ENCODE measurements at places on chromosomes 16 and 17. TPM values are rescaled to one million over a fixed set of nuclear protein-coding genes. Genes with fewer than 3 reads are reported as not detected.
A peak's percentile ranks its signal among the peaks of the same experiment; 100 is the strongest.

ITGB3 gene
- total RNA-seq: 202 TPM

GRCh38 chr17:79743614-79744013 lies 12.9 kb downstream of the ENPP7 start:
- H3K27ac ChIP-seq: no peak overlapping the region
- H3K27me3 ChIP-seq: peaks cover 67% of the 10 kb centered on the region
- no peak for DNase-seq
- H3K4me1 ChIP-seq: peaks cover 14% of the 10 kb centered on the region
- H3K4me3 ChIP-seq: no peak overlapping the region
- no peaks in the 10 kb centered on the region for H3K36me3 ChIP-seq

DNA sequence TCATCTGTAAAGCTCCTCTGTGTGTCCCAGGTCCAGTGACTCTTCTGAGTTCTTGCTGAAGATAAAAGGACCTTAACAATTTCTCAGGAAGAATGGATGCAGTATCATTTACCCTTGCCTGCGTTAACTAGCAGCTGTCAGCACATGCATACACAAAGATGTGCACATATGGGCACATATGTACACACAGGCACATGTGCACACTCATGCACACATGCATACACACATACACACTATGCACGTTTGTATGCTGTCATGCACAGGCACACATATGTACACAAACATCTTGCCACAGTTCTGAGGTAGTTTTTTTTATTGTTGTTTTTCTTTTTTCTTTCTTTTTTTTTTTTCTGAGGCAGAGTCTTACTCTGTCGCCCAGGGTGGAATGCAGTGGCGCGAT lies 24.9 kb downstream of the GP2 start:
- H3K4me1 ChIP-seq: no peaks in the 10 kb centered on the region
- no peak overlapping the region for H3K27ac ChIP-seq

- 0 out of 2 replicates have a peak overlapping the region, but pooled peaks have one; percentile 3 for H3K4me3 ChIP-seq
- no peaks in the 10 kb centered on the region for H3K27me3 ChIP-seq
- 0 out of 2 replicates have a peak, but pooled peaks cover 7% of the 10 kb centered on the region for H3K4me1 ChIP-seq
- H3K27ac ChIP-seq: no peak overlapping the region
- peaks cover 93% of the 10 kb centered on the region for H3K36me3 ChIP-seq
Observed at GRCh38 chr16:88737298-88738150, 31.2 kb downstream of the CTU2 start.

SMIM36 gene
- total RNA-seq: not detected

DNA sequence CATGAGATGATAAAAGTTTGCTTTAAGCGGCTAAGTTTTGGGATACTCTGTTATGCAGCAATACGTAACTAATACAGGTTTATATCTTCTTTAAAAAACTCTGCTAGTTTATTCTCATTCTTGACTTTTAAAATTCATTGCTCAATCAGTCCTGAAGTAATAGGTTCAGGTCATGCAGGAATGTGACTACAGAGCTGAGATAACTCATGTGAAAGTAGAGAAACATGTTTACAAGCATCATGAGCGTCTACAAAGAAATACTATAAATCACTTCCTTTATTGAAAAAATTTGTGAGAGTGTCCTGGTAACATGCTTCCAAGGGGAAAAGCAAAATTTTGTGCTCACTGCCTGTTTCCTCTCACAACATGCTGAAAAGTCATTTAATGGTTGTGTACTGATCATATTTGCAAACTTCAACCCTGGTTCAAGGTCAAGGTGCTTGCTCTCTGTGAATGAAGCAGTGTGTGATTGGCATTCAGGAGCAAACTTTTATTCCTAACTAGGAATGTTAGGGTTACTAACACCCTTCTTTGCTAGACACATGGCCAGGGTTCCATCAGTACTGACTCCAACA lies 12.5 kb upstream of the TMIGD1 start:
- H3K4me1 ChIP-seq: peaks cover 10% of the 10 kb centered on the region
- H3K27me3 ChIP-seq: no peaks in the 10 kb centered on the region
- no peak overlapping the region for H3K4me3 ChIP-seq
- no peaks in the 10 kb centered on the region for H3K36me3 ChIP-seq
- H3K27ac ChIP-seq: no peak overlapping the region
- DNase-seq: no peak

GRCh38 chr16:86343796-86344585 lies 166.3 kb upstream of the FOXF1 start:
- no peak for DNase-seq
- peaks cover 48% of the 10 kb centered on the region for H3K4me1 ChIP-seq
- no peak overlapping the region for H3K4me3 ChIP-seq
- H3K36me3 ChIP-seq: no peaks in the 10 kb centered on the region

- H3K36me3 ChIP-seq: no peaks in the 10 kb centered on the region
- DNase-seq: no peak
- no peaks in the 10 kb centered on the region for H3K27me3 ChIP-seq
- H3K4me1 ChIP-seq: peaks cover 54% of the 10 kb centered on the region
Observed at GRCh38 chr16:81517629-81518438, 73.2 kb downstream of the CMIP start.

- H3K4me1 ChIP-seq: peaks cover 23% of the 10 kb centered on the region
- no peaks in the 10 kb centered on the region for H3K27me3 ChIP-seq
- H3K4me3 ChIP-seq: no peak overlapping the region
- no peak overlapping the region for H3K27ac ChIP-seq
- DNase-seq: no peak
Observed at GRCh38 chr16:30376461-30376902, 1.9 kb downstream of the MYL11 start.

DNA sequence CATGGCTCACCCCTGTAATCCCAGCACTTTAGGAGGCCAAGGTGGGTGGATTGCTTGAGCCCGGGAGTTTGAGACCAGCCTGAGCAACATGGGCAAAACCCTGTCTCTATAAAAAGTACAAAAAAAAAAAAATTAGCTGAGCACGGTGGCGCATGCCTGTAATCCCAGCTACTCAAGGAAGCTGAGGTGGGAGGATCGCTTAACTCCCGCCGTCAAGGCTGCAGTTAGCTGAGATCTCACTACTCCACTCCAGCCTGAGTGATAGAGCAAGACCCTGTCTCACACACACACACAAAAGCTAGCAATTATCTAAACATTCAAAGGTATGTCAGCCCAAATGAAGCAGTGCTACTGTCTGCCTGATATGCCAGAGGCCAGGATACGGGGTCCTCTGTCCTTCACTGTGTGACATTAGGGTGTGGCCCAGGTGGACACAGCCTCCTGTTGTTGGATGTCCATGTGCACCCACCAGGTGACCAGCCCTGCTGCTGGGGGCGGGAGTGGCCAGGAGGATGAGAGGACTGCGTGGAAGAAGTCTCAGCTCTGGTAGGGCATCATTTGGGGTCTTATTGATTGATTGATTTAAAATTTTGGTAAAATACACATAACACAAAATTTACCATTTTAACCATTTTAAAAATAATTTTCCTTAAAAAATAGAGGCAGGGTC lies 3.9 kb downstream of the NLRC3 start:
- no peak overlapping the region for H3K27ac ChIP-seq
- no peaks in the 10 kb centered on the region for H3K4me1 ChIP-seq
- H3K4me3 ChIP-seq: no peak overlapping the region
- no peaks in the 10 kb centered on the region for H3K36me3 ChIP-seq
- no peak for DNase-seq

C16orf46 gene
- total RNA-seq: not detected

DNA sequence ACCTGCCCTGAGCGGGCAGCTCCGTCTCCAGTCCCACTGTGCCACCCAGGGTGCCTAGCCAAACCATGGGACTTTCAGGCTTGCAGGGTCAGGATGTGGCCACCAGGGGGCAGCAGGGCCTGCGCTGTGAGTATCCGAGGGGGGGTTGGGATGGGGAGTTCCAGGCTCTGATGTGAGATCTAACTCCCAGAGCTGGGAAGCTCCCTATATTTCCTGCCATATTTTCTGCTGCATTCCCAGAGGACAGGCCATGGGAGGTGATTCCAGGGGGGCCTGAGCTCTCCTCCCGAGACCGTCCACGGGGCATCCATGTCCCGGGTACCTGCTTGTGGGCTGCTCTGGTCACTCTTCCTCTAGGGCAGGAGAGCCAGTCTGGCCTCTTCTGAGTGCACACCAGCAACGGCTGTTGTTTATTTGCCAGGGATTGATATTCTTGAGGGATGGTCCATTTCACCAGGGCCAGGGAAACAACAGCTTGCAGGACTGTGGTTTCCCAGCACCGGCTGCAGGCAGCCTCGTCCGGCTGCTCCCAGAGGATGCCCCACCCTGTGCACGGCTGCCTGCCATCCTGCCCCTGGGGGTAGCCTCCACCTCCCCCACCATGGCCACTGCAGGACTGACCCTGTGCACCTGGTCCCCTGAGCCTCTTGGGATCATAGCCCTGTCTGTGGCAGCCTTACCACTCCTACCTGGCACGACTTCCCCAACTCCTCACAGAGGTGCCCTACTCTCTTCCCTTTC lies 1.2 kb downstream of the GPR142 start:
- H3K36me3 ChIP-seq: no peaks in the 10 kb centered on the region
- H3K4me3 ChIP-seq: no peak overlapping the region

STH gene
- not detected for total RNA-seq

All from SJSA1 (cell line).